ENCODE measurements at places on chromosomes 16 and 17. TPM values are rescaled to one million over a fixed set of nuclear protein-coding genes. Genes with fewer than 3 reads are reported as not detected.

KLHL10 gene
- 0.29 TPM for total RNA-seq

ATP1B2 gene
- total RNA-seq = 0.17 TPM

USP43 gene
- total RNA-seq = not detected

CCP110 gene
- total RNA-seq = 16.3 TPM

LGALS9B gene
- total RNA-seq = not detected

LITAFD gene
- not detected for total RNA-seq

PRR29 gene
- 1.8 TPM for total RNA-seq

MMP2 gene
- 2,660 TPM for total RNA-seq

TERB1 gene
- total RNA-seq = not detected

TBC1D3C gene
- total RNA-seq = not detected

DPEP1 gene
- 0.33 TPM for total RNA-seq

HEATR9 gene
- total RNA-seq = not detected

RND2 gene
- total RNA-seq = 0.29 TPM

ZP2 gene
- not detected for total RNA-seq

NPEPPS gene
- total RNA-seq = 161 TPM

HSBP1 gene
- 37.1 TPM for total RNA-seq

SPNS3 gene
- total RNA-seq = not detected

KRTAP4-1 gene
- total RNA-seq = not detected

DNAAF1 gene
- 0.33 TPM for total RNA-seq

TBC1D3G gene
- total RNA-seq = not detected

TBC1D26 gene
- not detected for total RNA-seq

CFAP119 gene
- total RNA-seq = 0.66 TPM

TSPAN10 gene
- total RNA-seq = 2.6 TPM

GPRC5C gene
- total RNA-seq = 4.8 TPM

SAMD14 gene
- 2.2 TPM for total RNA-seq

PDP2 gene
- total RNA-seq = 14.5 TPM

TBCD gene
- total RNA-seq = 45.5 TPM

COPZ2 gene
- 56.3 TPM for total RNA-seq

FOXC2 gene
- total RNA-seq = 1.0 TPM

APPBP2 gene
- total RNA-seq = 55.7 TPM

BAIAP3 gene
- 1.5 TPM for total RNA-seq

CNGB1 gene
- not detected for total RNA-seq

ZFP3 gene
- total RNA-seq = 1.5 TPM

NLRP1 gene
- 53.8 TPM for total RNA-seq

KRT9 gene
- not detected for total RNA-seq

ZNF385C gene
- not detected for total RNA-seq

TVP23A gene
- total RNA-seq = not detected

CDH3 gene
- total RNA-seq = 0.17 TPM

CD300E gene
- total RNA-seq = not detected

All from smooth muscle cell of trachea (primary cell).